Urinary bladder (tissue), 4 donors: ENCODE measurements at places on chromosomes 16 and 17. TPM values are rescaled to one million over a fixed set of nuclear protein-coding genes. Genes with fewer than 3 reads are reported as not detected.

KRTAP9-4 gene
- total RNA-seq, result not detected

NUP85 gene
- total RNA-seq, result 36.6 TPM

UBTF gene
- 54.4 TPM for total RNA-seq

WFDC1 gene
- total RNA-seq, result 44.6 TPM

HYDIN gene
- total RNA-seq, result 6.8 TPM

HBQ1 gene
- not detected for total RNA-seq

FOXN1 gene
- total RNA-seq, result 0.11 TPM

CD7 gene
- 0.69 TPM for total RNA-seq

MT1M gene
- 0.48 TPM for total RNA-seq

ADCY9 gene
- total RNA-seq, result 18.6 TPM

ZFPM1 gene
- total RNA-seq, result 2.7 TPM

NOD2 gene
- total RNA-seq, result 1.5 TPM

KRTAP9-2 gene
- total RNA-seq, result not detected

CCL1 gene
- not detected for total RNA-seq

HIGD1B gene
- 2.1 TPM for total RNA-seq
